ENCODE measurements at places on chromosomes 3 and 15. TPM values are rescaled to one million over a fixed set of nuclear protein-coding genes. Genes with fewer than 3 reads are reported as not detected.

DNA sequence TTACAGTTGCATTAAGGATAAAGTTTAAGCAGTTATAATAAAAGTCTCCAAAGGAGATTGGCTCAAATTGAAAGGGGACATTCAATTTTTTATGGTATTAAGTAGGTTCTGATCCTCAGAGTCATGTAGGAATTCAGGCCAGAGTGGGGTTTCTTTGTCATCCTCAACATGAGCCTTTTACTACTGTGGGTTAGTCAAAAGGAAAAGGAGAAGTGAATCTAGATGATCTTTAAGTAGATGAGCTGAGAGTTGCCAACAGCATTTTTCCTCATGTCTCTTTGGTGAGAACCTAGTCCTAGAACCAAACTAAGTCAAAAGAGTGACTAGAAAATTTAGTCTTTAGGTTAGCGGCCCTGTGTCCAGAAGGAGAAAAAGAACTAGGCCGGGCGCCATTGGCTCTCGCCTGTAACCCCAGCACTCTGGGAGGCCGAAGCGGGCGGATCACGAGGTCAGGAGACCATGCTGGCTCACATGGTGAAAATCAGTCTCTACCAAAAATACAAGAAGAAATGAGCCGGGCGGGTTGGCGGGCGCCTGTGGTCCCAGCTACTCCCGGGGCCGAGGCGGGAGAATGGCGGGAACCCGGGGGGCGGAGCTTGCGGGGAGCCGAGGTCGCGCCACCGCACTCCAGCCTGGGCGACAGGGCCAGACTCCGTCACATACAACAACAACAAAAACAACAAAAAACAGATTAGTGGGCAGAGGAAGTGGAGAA is 4.2 kb upstream of the CHL1 start:
- H3K4me1 ChIP-seq, result peaks cover 21% of the 10 kb centered on the region
- peaks cover 46% of the 10 kb centered on the region for H3K27me3 ChIP-seq
- H3K4me3 ChIP-seq, result no peak overlapping the region
- DNase-seq, result peak; percentile 64
- no peaks in the 10 kb centered on the region for H3K36me3 ChIP-seq

- H3K27ac ChIP-seq, result no peak overlapping the region
- H3K4me3 ChIP-seq, result no peak overlapping the region
- no peaks in the 10 kb centered on the region for H3K27me3 ChIP-seq
- peaks cover 28% of the 10 kb centered on the region for H3K4me1 ChIP-seq
- no peak for DNase-seq
These were observed 27.1 kb downstream of the FILIP1L start for GRCh38 chr3:100087198-100087597.

DNA sequence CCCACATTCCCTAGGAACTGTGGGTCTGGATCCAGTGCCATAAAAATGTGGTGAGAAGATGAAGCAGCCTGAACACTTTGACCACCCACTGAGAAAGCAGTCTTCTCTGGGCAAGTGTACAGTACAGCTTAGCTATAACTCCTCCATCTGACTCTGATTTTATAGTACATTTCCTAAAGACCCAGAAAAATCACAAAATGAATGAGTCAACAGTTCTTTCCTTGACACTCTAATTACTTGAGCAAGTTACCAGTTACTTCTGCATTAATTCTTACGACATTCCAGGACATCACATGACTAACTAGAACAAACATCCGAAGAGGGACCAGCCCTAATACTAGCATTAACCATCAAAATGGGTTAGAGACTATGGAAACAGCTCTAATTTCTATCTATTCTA is 148.1 kb upstream of the PEX5L start:
- H3K4me3 ChIP-seq, result no peak overlapping the region
- no peaks in the 10 kb centered on the region for H3K36me3 ChIP-seq
- peaks cover 14% of the 10 kb centered on the region for H3K4me1 ChIP-seq
- DNase-seq, result no peak
- no peaks in the 10 kb centered on the region for H3K27me3 ChIP-seq
- no peak overlapping the region for H3K27ac ChIP-seq

DNA sequence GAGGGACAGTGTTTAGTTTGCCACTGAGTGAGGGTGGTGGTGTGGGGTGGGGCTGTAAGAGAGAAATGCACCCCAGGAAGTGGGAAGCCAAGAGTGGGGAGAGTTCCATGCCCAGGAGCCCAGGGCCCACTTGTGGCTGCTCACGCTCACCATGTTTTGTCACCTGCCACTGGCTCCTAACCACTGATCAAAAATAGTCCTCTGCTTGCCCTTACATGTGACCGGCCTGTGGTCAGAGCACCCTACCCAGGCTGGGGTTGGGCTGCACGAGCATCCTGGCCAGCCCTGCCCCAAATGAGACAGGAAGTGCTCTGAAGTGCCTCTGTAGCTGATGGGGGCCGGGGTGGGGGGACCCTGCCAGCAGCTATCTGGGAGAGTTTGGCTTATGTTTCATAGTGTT is 216.3 kb downstream of the RPLP1 start:
- H3K27ac ChIP-seq, result no peak overlapping the region
- H3K4me3 ChIP-seq, result no peak overlapping the region
- H3K4me1 ChIP-seq, result no peaks in the 10 kb centered on the region
- no peaks in the 10 kb centered on the region for H3K27me3 ChIP-seq
- H3K36me3 ChIP-seq, result no peaks in the 10 kb centered on the region

- H3K4me1 ChIP-seq, result no peaks in the 10 kb centered on the region
- DNase-seq, result no peak
- H3K27ac ChIP-seq, result no peak overlapping the region
These were observed 267.3 kb downstream of the LPP start for GRCh38 chr3:188421151-188421821.

DNA sequence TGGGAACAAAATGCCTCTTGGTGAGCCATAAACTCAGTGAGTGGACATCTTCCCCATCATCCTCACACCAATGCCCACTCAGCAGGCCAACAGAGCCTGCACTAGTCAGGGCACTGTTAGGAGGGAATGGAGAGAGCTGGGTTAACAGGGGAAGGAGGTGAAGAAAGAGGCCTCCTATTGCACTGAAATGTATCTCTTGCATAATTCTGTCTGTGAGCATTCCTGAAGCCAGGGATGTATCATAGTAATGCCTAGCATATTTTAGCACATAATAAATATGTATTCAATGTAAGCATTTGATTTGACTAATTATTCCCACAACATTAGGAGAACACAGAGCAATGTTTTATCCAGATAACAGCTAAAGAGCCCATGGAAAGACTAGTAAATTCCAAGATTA is 81.2 kb downstream of the ANO10 start:
- H3K4me3 ChIP-seq, result no peak overlapping the region
- no peaks in the 10 kb centered on the region for H3K36me3 ChIP-seq
- H3K27ac ChIP-seq, result no peak overlapping the region
- peaks cover 49% of the 10 kb centered on the region for H3K4me1 ChIP-seq
- DNase-seq, result no peak
- H3K27me3 ChIP-seq, result no peaks in the 10 kb centered on the region

DNA sequence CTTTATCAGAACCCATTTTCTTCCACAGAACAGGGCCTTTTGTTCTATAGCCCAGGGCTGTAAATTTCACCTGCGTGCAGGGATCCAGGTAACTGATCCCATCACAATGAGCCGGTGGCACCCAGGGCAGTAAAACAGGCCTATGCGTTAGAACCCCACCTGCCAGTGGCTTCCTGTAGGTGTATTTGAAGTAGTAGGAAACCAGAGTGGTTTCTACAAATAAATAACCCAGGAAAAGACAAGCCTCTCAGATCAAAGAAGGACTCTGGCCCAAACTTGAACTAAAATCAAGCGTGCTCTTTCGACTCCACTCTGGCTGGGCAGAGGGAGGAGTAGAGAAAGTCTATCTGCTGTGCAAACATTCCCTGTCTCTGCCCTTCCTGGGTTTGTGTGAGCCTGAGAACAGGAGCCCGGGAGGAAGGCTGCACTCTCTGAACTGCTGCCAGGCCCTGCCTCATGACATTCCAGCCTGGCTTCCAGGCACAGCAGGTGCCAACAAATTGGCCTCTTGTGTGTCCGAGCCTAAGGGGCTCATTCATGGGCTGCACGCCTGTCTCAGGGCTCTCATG is 77.7 kb downstream of the CEMIP start:
- DNase-seq, result peak; percentile 38
- H3K4me1 ChIP-seq, result 0 out of 2 replicates have a peak, but pooled peaks cover 6% of the 10 kb centered on the region
- no peak overlapping the region for H3K27ac ChIP-seq
- H3K27me3 ChIP-seq, result no peaks in the 10 kb centered on the region
- no peaks in the 10 kb centered on the region for H3K36me3 ChIP-seq
- no peak overlapping the region for H3K4me3 ChIP-seq

DNA sequence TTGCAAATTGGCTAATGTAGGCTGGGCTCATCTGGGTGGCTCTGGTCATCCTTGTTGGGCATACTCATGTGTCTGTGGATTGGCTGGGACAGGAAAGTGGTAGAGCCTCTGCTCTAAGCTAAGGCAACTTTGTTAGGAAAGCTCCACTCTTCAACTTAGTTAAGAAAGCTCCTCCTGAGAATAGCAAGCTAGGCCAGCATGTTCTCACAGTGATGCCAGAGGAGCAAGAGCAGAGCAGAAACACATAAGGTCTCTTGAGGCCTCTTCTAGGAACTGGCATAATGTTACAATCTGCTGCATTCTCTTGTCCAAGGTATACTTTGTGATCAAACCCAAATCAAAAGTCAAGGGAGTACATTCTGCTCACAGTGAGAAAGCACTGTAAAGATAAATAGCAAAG is 158.6 kb upstream of the RORA start:
- no peak overlapping the region for H3K27ac ChIP-seq
- H3K4me1 ChIP-seq, result no peaks in the 10 kb centered on the region
- H3K27me3 ChIP-seq, result no peaks in the 10 kb centered on the region

- H3K4me1 ChIP-seq, result no peaks in the 10 kb centered on the region
- no peak overlapping the region for H3K4me3 ChIP-seq
- no peak overlapping the region for H3K27ac ChIP-seq
- H3K27me3 ChIP-seq, result no peaks in the 10 kb centered on the region
These were observed 40.1 kb downstream of the TMEM44 start for GRCh38 chr3:194592798-194593752.

DNA sequence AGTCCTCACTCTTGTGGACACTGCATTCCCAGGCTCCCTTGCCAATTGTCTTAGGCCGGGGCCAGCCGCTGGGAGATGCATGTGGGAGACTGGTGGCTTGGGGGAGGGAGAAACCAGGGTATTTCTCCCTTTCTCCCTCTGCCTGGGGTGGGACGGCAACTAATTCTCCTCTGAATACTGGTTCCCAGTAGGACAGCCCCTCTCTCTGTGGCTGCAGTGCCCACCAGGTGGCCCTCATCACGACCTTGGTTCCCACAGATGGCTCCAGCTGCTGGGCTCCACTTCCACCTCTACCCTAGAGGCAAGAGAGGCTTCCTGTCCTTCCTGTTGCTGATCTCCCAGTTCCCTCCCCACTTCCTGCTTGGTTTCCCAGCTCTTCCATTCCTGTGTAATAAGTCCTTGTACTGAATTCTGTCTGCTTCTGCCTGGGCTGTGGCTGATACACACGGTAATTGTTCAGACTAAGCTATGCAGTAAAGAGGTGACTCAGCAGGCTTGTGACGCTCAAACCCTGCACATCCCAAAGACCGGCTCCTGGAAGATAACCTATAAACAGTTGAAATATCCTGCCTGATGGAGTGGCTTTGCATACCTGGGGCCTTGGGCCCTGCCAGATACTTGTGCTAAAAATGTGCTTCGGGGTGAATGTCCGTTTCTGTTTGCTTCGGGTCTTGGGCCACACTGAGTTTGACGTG is 20.4 kb upstream of the COPG1 start:
- no peaks in the 10 kb centered on the region for H3K27me3 ChIP-seq
- peak; percentile 58 for DNase-seq
- H3K36me3 ChIP-seq, result no peaks in the 10 kb centered on the region
- peak overlapping the region; percentile 73 for H3K27ac ChIP-seq
- H3K4me3 ChIP-seq, result no peak overlapping the region

DNA sequence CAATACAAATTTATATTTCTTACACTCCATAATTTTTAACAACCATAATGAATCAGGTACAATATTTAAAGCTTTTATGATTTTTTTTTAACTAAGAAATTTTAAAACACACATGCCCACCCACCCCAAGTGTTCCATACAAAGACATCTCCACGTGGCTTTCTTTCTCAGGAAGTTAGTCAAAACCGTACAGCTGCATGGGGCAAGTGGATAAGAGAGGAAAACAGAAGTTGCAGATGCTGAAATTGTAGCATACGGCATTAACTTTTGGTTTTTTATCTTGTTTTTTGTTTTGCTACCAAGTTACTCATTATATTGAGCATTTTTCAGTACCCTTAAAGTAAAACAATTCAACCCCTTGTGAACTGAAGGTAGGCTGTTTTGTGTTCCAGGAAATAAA is 14.8 kb downstream of the GNB4 start:
- H3K4me1 ChIP-seq, result peaks cover 13% of the 10 kb centered on the region
- H3K36me3 ChIP-seq, result no peaks in the 10 kb centered on the region
- no peaks in the 10 kb centered on the region for H3K27me3 ChIP-seq

- H3K27ac ChIP-seq, result no peak overlapping the region
- no peak overlapping the region for H3K4me3 ChIP-seq
- no peaks in the 10 kb centered on the region for H3K4me1 ChIP-seq
- no peak for DNase-seq
These were observed 287.5 kb downstream of the ULK4 start for GRCh38 chr3:41674449-41674848.

DNA sequence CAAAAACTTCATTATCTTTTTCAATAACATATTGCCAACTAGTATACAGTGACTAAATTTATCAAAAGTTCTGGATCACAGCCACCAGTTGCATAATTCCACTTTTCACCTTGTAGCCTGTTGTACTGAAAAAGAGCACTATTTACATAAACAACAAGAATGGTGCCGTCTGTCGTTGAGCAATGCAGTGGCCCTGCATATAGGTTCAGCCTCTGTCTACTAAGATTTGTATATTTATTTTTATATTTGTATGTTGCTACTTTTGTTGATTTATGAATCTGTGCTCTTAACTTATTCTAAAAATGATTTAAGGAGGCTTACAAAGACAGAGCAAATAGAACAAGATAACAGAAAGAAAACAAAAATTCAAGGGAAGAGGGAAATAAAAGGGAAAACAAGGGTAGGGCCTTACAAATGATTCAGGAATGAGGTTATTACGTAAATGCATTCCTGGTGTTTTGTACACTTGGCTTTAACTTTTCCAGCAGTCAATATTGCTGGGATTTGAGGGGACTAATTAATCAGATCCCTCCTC is 257.6 kb upstream of the STT3B start:
- no peak overlapping the region for H3K27ac ChIP-seq
- H3K27me3 ChIP-seq, result no peaks in the 10 kb centered on the region
- peak; percentile 21 for DNase-seq
- H3K4me1 ChIP-seq, result peaks cover 17% of the 10 kb centered on the region
- no peak overlapping the region for H3K4me3 ChIP-seq
- H3K36me3 ChIP-seq, result no peaks in the 10 kb centered on the region

DNA sequence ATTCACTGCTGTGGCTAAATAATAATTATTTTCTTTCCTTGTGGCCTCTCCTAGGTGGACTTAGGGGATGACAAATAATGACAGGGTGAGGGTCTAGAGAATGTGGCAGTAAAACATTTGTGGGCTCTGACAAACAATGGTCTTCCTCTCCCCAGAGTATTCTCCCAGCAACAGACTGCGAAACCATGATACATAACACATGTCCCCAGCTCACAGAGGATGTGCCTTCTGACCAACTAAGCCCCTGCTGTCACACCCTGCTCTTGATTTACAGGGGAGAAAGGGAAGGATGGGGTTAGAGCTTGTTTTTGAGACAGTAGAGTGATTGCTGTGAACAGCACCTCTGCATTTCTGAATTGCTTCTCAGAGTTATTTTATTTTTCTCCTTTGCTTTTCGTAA is 116.6 kb upstream of the CTDSPL start:
- no peak overlapping the region for H3K4me3 ChIP-seq
- H3K36me3 ChIP-seq, result no peaks in the 10 kb centered on the region
- H3K27ac ChIP-seq, result no peak overlapping the region
- H3K4me1 ChIP-seq, result no peaks in the 10 kb centered on the region
- H3K27me3 ChIP-seq, result no peaks in the 10 kb centered on the region
- DNase-seq, result no peak

- H3K27ac ChIP-seq, result no peak overlapping the region
- no peak for DNase-seq
- no peak overlapping the region for H3K4me3 ChIP-seq
- no peaks in the 10 kb centered on the region for H3K4me1 ChIP-seq
These were observed 92.0 kb upstream of the RNU6-1 start for GRCh38 chr15:67931861-67932260.

Gene IQCF6
- total RNA-seq, result not detected
